ENCODE measurements at places on chromosomes 16 and 17.

DNA sequence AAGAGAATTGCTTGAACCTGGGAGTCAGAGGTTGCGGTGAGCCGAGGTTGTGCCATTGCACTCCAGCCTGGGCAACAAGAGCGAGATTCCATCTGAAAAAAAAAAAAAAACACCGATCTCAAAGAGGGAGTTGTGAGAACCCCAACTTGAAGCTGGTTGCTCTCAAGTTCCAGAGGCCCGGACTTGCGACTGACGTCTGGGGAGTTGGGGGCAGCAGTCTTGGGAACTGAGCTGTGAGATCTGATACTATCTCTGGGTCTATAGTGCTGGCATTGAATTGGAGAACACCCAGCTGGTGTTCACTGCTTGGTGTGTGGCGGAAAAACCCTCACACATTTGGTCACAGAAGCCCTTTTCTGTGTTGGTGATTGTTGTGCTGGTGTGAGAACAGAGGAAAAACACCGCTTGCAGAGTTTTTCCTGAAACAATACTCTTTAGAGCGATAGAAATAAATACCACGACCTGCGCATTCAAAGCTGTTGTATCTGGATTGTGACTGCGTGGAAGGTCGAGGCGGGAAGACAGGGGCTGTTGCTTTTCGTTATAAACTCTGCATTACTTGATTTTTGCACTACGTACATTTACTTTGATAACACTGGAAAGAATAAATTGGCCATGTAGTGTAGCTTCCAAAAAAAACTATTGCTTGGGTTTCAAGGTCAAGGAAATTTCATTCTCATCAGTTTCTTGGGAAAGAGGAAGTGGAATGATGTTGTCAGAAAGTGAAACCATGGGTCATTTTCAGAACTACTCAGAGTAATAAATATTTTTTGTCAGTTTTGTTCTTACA, 8.8 kb downstream of the SCIMP start:
- DNase-seq = no peak

GRCh38 chr16:85570213-85570734, 42.8 kb upstream of the GSE1 start:
- no peak for DNase-seq

- no peak for DNase-seq
These were observed 21.8 kb downstream of the NUDT7 start for GRCh38 chr16:77744141-77744540.

- DNase-seq = no peak
These were observed 3.3 kb downstream of the NR1D1 start for GRCh38 chr17:40097087-40097486.

DNA sequence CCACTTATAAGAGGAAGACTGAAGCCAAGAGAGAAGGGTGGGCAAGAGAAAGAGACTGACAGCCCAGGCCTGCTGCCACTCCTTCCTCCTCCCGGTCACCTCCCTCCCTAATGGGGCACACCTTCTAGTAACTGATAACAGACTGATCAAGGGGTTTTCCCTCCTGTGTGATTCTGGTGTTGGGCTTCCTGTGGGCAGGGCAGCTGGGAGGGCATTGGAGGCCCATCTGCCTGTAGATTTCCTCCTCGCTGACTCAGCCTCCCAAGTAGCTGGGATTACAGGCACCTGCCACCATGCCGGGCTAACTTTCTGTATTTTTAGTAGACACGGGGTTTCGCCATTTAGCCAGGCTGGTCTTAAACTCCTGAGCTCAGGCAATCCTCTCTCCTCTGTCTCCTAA, 16.2 kb downstream of the CA4 start:
- DNase-seq = peak; percentile 54

DNA sequence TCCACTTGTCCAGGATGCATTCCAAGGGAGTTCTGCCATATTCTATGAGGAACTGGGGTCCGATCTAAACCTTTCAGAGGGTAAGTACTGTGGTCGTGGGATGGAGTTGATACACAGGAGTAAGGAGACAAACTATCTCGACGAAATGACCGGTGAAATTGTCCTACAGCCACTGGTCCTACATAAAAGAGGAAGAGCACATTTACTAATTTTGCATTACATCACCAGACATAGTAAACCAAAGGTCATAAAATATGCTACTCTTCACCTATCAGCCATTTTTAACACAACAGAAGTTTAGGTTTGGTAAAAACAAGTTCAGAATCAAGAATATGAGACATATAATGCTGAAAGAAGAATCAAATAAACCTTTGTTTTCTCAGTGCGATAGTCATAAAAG, 8.1 kb downstream of the HSF5 start:
- no peak for DNase-seq

Measured in hematopoietic multipotent progenitor cell (in vitro differentiated cells).